ENCODE measurements at places on chromosomes 6 and 20.

DNA sequence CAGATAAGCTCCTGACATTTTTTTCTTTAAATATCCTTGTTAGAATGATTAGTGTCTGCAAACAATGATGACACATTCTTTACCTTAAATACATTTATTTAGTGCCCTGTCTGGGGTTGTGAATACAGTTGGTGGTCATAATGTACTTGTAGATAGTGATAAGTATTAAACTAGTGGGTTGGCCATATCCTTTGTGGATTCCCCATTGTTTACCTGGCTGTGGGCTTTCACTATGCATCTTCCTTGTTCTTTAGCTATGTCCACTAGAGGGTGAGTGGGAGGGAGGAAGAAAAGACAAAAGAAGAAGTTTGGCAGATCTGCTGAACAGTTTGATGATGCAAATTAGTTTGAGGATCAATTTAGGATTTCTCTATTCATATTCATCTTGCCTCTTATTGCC, 15.7 kb downstream of the HS3ST5 start:
- H3K4me3 ChIP-seq: no peak overlapping the region
- no peak for DNase-seq
- no peaks in the 10 kb centered on the region for H3K27me3 ChIP-seq
- no peaks in the 10 kb centered on the region for H3K36me3 ChIP-seq
- no peak overlapping the region for H3K27ac ChIP-seq
- H3K4me1 ChIP-seq: no peaks in the 10 kb centered on the region

DNA sequence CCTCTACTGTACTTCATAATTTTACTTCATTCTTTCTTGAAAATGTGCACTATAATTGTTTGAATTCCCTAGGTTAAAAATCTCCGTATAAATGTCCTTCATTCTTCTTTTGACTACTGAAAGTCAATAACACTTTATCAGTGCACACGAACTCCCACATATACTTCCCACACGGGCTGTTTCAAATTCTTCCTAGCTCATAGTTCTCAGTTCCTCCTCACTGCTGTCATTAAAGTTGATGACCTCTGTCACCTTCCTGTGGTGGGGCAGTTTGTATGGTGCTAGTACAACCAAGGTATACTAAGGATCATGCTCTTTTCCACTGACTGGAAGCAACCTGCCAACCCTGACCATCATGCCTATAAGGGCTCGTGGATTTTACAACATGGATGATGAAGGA, 40.0 kb upstream of the CD2AP start:
- no peaks in the 10 kb centered on the region for H3K4me1 ChIP-seq
- DNase-seq: no peak
- no peak overlapping the region for H3K27ac ChIP-seq
- peaks cover 16% of the 10 kb centered on the region for H3K27me3 ChIP-seq
- no peak overlapping the region for H3K4me3 ChIP-seq
- no peaks in the 10 kb centered on the region for H3K36me3 ChIP-seq

DNA sequence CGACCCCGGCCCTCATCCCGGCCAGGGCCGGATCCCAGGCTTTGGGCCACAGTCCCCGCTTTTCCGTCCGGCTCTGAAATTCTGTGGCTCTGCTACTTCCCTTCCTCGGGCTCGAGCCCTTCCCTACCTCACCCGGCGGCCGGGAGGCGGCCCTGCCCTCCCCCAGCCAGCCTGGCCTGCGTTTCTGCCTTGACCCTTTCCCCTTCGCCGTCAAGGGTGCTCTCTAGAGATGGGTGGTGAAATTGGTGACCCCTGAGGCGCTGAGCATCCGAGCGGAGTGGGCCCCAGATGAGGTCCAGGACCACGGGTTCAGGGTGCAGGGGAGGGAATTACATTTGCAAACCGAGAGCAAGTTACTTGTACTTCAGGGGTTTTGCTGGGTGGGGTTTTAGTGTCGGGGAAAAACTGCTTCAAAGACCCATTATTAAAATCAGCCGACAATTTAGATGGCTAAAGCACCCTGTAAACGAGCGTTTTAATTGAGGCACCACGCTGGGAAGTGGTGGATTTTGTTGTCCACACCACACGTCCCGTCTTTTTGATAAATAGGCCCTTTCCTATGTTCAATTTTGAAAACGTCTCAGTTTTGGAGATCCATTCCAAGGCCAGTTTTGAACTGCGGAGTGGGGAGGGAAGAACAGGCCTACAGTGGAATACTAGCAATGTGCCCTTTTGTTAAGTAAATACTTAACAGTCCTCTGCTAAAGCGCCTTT, 9.9 kb downstream of the TFAP2A start:
- peaks cover 11% of the 10 kb centered on the region for H3K4me1 ChIP-seq
- peak overlapping the region; percentile 78 for H3K4me3 ChIP-seq
- H3K27ac ChIP-seq: peak overlapping the region; percentile 39

DNA sequence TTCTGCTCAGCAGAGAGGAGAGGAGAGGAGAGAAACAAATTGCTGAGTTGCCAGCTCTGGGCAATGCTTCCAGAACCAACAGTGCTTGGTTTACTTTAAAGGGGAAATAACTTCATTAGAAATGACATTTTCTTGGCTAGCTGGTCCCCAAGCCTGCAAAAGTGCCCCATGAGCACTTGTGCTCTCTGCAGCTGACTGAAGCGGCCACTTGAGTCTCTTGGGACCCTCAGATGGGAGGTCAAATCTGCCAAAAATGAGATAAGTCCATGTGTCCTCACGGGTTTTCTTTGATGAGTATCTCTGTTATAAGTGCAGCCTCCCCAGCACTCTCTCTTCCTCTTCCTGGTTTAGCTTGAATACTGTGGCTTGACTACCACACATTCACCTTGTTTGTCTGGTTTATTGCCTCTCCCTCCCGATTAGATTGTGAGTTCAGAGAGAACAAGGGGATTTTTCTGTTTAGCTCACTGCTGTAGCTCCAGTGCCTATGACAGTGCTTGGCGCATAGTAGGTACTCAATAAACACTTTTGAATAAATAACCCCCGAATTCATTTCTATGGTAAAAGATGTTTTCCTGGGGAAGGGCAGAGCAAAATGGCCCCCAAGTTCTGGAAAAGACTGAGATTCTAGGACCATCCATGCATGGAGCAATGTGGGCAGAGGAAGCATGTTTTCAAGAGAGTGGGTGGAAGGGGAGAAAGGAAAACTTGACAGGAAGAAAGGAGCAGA, 7.0 kb upstream of the RIN2 start:
- no peaks in the 10 kb centered on the region for H3K36me3 ChIP-seq
- peaks cover 48% of the 10 kb centered on the region for H3K27me3 ChIP-seq
- H3K4me1 ChIP-seq: no peaks in the 10 kb centered on the region
- H3K27ac ChIP-seq: no peak overlapping the region

DNA sequence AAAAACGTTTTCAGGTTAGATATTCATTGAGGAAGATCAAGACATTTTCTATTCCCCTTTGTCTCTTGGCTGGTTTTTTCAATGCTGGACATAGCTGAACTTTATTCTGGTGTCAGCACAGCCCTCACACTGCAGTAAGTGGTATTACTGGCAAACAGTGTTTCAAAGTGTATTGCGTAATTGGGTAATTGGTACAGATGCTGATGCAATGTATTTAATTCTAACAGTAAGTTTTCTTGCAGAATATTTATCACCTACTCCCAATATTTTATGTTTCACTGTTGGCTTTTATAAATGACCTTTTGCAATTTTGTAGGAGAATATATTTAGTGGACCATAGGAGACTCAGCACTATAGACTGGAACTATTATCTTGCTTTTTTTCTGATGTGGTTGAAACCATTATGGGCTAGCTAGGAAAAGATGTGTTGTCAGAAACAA, 287.6 kb upstream of the SOX4 start:
- H3K27me3 ChIP-seq: peaks cover 4% of the 10 kb centered on the region
- H3K4me1 ChIP-seq: peaks cover 4% of the 10 kb centered on the region
- no peak overlapping the region for H3K27ac ChIP-seq
- H3K36me3 ChIP-seq: peaks cover 7% of the 10 kb centered on the region

DNA sequence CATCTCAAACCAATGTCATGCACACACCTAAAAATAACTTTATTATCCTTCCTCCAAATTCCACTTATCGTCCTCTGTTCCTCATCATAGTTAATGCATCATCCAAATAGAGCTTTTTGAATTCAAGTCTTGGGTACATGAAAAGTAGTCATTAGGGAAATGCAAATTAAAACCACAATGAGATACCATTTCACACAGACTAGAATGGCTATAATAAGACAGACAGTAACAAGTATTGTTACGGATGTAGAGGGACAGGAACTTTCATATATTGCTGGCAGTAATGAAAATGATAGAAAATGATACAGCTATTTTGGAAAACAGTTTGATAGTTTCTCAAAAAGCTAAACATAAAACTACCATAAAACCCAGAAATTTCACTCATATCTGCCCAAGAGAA, 59.1 kb downstream of the FHL5 start:
- no peaks in the 10 kb centered on the region for H3K36me3 ChIP-seq
- peaks cover 33% of the 10 kb centered on the region for H3K27me3 ChIP-seq
- H3K4me3 ChIP-seq: no peak overlapping the region
- DNase-seq: no peak

DNA sequence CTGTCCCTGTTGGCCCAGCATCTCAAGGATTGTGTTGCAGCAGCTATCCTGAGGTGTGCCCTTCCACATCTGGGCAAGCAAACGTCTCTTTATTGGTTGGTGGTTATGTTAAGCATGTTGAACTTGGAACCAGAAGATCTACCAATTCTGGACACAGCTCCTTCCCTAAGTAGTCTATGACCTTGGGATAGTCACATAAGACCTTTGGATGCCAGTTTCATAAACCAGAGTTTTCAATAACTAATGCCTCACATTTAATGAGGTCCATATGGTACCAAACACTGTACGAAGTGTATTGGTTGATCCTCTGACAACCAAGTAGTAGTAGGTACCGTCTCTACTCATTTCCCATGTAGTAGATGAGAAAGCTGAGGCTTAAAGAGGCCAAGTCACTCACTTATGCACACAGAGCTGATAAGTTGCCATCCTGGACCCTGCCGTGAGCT, 3.7 kb downstream of the CYP24A1 start:
- peaks cover 62% of the 10 kb centered on the region for H3K27me3 ChIP-seq
- no peaks in the 10 kb centered on the region for H3K36me3 ChIP-seq
- DNase-seq: no peak
- H3K4me1 ChIP-seq: peaks cover 5% of the 10 kb centered on the region
- H3K4me3 ChIP-seq: no peak overlapping the region

GRCh38 chr6:135170238-135170637, 10.9 kb upstream of the MYB start:
- no peak for DNase-seq
- no peaks in the 10 kb centered on the region for H3K36me3 ChIP-seq
- peak overlapping the region; percentile 83 for H3K4me3 ChIP-seq
- peaks cover 17% of the 10 kb centered on the region for H3K4me1 ChIP-seq
- H3K27ac ChIP-seq: peak overlapping the region; percentile 72

- H3K27ac ChIP-seq: no peak overlapping the region
- peaks cover 41% of the 10 kb centered on the region for H3K27me3 ChIP-seq
- H3K4me1 ChIP-seq: no peaks in the 10 kb centered on the region
These were observed 88.9 kb upstream of the FOXQ1 start for GRCh38 chr6:1222728-1223595.

- peak overlapping the region; percentile 72 for H3K4me3 ChIP-seq
- H3K4me1 ChIP-seq: peaks cover 29% of the 10 kb centered on the region
- DNase-seq: no peak
- no peaks in the 10 kb centered on the region for H3K36me3 ChIP-seq
- peaks cover under 1% of the 10 kb centered on the region for H3K27me3 ChIP-seq
These were observed 44.5 kb downstream of the RAMACL start for GRCh38 chr6:166541876-166542579.

DNA sequence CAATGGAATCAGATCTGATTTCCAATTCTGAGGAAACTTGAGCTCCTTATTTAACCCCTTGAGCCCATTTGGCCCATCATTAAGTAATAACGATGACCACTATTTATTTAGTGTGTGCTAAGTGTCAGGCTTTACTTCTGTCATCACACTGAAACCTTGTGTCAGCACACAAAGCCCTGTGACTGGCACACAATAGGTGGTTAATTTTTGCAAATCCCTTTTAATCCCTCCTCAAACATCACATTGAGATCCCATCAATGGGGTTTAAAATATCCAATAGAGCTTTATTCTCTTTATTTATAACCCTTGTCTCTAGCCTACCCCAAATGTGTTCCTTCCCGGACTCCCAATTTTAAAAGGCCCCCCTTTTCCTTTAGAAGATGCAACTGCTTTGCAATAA, 656.8 kb upstream of the CHD6 start:
- H3K27ac ChIP-seq: no peak overlapping the region

- peak overlapping the region; percentile 13 for H3K27ac ChIP-seq
- H3K4me3 ChIP-seq: no peak overlapping the region
- H3K4me1 ChIP-seq: peaks cover 52% of the 10 kb centered on the region
These were observed 9.1 kb upstream of the FOXP4 start for GRCh38 chr6:41536795-41537758.

All from natural killer cell treated with Interleukin-12 subunit alpha and Interleukin-12 subunit beta and Interleukin-15 and Interleukin-18, amount 100 ng/mL, for 72 hours (primary cell).